ENCODE measurements at places on chromosomes 2 and 18.

- no peak for DNase-seq
Measured at GRCh38 chr18:13450289-13451212, 232.0 kb downstream of the LDLRAD4 start.

DNA sequence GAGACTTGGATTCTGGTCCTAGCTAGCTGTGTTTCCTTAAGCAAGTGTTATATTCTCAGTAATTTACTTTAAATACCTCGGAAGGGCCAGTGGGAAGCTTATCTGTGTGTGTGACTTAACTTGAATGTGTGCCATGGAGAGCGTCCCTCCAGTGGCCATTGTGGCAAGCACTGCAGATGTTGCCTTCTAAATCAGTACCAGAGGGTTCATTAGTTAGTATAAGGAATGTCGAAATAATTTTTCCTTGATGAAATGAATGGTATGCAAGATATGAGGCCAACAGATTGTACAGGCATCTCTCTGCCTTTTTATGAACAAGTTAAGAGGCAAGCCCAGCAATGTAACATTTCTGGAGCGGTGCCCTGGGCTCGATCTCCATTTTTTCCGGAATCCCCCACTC lies 52.0 kb downstream of the FBXO36 start:
- DNase-seq, result peak; percentile 76

GRCh38 chr2:179854891-179855290 lies 6.5 kb downstream of the ZNF385B start:
- no peak for DNase-seq

DNA sequence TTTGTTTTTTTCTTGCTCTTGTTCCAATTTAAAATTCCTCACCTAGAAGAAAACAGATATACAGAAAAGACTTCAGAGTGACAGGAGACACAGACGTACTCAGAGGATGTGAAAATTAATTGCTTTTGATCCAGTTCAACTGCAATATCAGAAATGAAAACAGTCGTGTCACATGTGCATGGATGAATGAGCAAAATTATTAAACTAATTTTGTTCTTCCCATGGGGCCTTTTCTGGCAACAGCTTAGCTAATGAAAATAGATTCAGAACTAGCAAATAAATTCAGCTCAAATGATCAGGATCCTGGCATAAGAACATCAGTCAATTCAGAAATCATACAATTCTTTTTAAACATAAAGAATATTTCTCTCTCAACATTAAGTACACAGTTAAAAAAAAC lies 100.5 kb downstream of the CABYR start:
- no peak for DNase-seq

DNA sequence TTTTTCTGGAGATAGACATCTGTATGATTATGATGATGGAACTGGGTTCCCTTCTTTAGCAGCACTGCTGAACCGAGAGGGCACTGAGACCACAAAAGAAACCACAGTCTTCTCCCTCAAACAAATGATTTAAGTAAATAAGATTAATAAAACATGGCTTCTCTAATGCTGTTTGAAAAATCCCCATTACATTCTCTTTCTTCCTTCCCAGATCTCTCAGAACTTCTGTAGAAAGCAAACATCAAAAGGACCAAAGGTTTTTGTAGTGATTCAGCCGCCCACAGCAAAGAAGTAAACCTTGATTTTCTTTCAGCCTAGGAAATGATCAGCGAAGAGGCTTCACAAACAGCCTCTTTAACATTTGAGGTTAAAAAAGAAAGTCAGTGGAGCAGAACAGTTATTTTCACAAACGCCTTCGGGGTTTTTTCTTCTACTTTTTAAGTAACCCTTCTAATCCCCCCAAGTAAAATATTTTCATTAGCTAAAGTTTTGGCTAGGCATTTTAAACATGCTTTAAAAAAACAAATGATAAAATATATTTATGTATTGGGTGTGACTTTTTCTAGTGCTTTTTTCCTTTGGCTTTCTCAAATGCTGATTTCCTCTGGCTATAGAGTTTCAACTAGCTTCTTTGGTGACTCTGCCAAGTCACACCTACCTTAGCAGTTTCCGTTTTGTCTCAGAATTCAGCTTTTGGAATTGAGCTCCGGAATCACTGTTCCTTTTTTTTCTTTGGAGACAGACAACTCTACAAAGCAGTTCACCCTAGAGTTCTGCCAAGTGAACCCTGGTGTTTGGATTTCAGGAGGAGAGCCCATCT lies 89.6 kb downstream of the UPP2 start:
- DNase-seq, result no peak

DNA sequence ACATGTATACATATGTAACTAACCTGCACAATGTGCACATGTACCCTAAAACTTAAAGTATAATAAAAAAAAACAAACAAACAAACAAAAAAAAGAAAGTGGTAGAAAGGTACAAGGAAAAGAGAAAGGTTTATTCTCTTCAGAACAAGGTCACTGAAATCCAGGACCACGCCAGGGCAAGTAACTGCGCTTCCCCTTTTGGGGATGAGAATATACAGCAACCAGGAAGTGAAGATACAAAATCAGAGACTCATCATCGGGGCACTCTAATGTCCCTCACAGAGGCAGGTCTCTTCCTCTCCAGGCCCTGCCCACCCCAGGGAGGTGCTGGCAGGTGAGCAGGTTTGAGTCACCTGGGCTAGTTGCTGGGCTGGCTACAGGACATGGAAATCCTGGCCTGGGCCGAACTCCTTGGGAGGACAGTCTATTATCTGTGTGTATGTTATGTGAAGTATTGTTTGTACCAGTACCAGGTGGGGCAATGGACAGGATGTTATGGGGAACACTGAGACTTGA lies 100.4 kb upstream of the GPR45 start:
- no peak for DNase-seq

DNA sequence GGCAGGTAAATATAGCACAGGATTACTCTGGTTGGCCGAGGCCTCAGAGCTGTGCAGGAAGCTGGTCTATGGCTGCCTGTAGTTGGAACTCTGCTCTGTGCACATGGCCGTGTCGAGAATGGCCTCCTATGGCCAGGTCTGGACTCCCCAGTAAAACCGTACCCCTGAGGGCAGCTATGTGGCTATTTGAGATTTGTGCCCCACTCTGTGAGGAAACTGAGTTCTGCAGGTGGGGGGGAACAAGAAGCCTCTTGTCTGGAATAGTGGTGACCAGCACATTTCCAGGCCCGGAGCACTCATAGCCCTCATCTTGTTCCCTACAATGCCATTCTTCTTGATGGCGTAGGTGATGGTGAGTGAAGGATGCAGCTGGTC lies 15.0 kb upstream of the TEX51 start:
- no peak for DNase-seq

DNA sequence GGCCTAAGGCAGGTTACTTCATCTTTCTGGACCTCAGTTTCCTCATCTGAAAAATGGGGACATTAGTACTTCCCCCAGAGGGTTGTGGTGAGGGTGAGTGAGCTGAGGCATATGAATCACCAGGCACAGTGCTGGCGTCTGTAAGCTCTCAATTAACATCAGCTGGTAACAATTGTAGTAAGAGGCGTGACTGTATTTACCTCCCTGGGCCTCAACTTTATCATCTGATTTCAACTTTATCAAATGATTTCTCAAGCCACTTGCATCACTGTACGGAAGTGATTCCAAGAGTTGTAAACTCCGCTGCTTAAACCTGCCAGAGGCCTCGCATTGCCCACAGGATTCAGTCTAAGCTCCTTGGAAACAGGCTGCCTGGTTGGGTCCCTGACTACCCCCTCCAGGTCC lies 53.6 kb upstream of the PKDCC start:
- DNase-seq, result peak; percentile 75

GRCh38 chr18:9905401-9905922 lies 8.4 kb upstream of the VAPA start:
- peak; percentile 65 for DNase-seq

- DNase-seq, result no peak
Measured at GRCh38 chr2:217120429-217120828, 260.6 kb upstream of the TNP1 start.

GRCh38 chr2:88561646-88562388 lies 65.4 kb downstream of the EIF2AK3 start:
- no peak for DNase-seq

DNA sequence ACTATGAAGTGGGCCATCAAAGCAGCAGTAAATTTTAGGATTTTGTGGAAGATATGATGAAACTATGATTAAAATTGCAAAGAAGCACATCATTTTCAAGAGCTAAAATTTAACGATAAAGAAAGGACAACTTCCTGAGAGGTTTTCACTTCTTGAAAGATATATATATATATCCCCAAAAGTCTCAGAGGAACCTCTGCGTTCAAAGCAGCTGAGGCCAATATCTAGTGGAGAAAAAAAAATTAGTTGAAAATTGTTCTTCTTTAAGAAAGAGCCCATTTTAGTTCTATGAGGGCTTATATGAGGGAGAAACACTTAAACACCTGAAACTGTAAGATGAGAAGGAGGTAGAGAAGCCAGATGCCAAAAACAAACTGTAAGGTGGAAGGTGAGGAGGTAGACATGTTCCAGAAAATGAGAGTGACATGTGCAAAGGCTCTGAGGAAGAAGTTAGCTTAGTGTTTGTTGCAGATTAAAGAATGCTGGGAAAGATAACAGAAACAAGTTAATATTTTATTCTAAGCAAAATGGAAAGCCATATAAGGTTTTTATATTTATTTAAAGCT lies 72.9 kb upstream of the VRK2 start:
- no peak for DNase-seq

DNA sequence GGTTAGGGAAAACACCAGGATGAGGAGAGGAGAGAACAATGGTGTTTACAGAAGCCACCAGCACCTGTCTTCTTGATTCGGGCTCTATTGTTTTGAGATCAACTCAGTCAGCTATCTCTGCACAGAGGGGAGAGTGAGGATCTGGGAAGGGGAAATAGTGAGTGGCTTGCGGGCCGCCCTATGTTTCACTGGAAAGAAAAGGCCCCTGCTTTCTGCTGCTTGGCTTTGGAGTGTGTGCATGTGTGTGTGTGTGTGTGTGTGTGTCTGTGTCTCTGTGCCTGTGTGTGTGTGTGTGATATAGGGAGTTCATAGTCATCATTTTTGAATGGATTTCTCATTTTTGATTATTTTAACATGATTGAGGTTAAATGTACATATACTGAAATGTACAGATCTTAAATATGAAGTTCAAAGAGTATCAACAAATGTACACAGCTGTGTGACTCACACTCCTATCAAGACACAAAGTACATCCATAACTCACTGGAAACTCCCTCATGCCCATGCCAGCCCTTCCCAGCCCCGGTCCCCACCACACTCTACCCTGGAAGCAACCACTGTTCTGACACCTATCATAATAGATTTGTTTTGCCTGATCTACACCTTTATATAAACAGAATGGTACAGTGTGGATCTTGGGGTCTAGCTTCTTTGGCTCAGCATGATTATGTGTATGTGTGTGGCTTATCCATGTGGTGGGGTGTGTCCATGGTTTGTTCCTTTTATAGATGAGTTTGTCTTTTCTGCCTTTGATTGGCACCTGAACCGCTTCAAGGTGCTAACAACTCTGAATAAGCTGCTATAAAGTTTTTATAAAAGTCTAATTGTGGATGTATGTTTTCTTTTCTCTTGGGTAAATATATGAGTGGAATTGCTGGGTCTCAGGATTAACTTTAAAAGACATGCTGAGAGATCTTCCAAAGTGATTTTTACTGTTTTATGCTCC lies 258.3 kb downstream of the SETBP1 start:
- DNase-seq, result no peak
